Activated T-cell treated with anti-CD3 and anti-CD28 coated beads for 1 hour (primary cell): ENCODE measurements at places on chromosomes 2 and 18.

- no peak for DNase-seq
These were observed 82.7 kb downstream of the ORC4 start for GRCh38 chr2:147937744-147938349.

GRCh38 chr2:213151437-213152064 is at the start of gene IKZF2:
Gene IKZF2 (minus strand): TSS chr2:213151612. CDS start chr2:213148629, 2,983 bp downstream.
- DNase-seq, result peak; percentile 58

GRCh38 chr2:64376926-64377325 is 77.0 kb upstream of the LGALSL start:
- no peak for DNase-seq

GRCh38 chr2:119441376-119442225 is 9.9 kb downstream of the TMEM37 start:
- no peak for DNase-seq
